ENCODE measurements at places on chromosomes 2 and 18.

GRCh38 chr2:219511547-219512325 lies 2.5 kb upstream of the ASIC4 start:
- DNase-seq: no peak

GRCh38 chr2:138293045-138293444 lies 208.5 kb upstream of the SPOPL start:
- DNase-seq: no peak

DNA sequence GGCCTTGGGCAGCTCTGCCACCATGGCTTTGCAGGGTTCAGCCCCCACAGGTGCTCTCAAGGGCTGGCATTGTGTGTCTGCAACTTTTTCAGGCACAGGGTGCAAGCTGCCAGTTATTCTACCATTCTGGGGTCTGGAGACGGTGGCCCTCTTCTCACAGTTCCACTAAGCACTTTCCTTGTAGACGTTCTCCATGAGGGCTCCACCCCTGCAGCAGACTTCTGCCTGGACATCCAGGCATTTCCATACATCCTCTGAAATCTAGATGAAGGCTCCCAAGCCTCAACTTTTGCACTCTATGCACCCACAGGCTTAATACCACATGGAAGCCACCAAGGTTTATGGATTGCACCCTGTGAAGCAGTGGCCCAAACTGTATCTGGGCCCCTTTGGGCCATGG lies 91.0 kb upstream of the RND3 start:
- no peak for DNase-seq

- DNase-seq: no peak
Observed at GRCh38 chr2:26845021-26845420, 2.9 kb upstream of the DPYSL5 start.

GRCh38 chr2:2683606-2684224 lies 352.6 kb upstream of the MYT1L start:
- DNase-seq: no peak

DNA sequence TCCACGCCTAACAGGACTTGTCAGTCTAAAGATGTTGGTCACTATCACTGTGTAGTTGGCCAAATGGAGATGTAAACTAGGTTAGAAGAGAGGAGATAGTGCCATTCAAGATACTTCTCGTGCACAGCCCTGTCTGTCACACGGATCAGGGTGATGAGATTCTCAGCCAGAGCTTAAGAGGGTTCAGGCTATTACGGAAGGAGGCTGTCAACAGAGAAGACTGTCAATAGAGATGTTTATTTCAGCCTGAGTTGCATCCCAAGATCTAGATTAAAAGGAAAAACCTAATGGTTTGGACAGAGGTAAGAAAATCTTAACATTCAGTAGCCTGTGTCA lies 83.4 kb downstream of the AAK1 start:
- DNase-seq: no peak

DNA sequence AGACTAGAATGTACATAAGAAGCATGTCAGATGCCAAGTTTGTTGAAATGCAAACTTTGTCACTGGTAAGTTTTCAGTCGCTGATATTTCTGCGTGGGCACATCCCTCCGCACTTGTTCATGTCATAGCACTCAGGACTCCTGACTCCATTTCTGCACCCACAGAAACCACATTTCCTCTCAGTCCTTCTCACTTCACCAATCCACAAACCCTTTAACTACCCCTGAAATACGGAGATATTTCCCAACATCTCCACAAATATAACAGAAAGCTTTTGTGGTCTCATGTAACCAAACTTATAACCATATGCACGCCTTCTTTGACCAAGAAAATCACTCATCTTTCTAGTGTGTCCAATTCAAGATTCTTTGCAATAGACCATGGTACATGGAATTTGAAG lies 276.9 kb upstream of the ERBB4 start:
- no peak for DNase-seq

DNA sequence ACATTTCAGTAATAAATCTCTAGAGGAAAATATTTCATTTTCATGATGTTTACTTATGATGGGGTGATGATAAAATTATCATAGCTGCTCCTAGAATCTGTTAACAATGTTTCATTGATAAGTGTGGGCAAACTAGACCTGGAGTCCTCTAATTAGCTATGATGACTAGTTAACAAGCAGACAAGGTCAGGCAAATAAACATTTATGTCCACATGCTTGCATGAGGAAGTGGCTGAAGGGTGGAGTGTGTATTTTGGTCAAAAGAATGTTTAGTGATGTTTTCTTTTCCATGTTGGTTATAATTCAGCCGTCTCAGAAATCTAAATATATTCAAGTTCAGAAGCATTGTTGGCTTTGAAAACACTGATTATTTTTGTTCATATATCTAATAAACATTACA lies 99.9 kb upstream of the FN1 start:
- no peak for DNase-seq

GRCh38 chr2:138744713-138745112 lies 35.5 kb downstream of the NXPH2 start:
- DNase-seq: peak; percentile 3

DNA sequence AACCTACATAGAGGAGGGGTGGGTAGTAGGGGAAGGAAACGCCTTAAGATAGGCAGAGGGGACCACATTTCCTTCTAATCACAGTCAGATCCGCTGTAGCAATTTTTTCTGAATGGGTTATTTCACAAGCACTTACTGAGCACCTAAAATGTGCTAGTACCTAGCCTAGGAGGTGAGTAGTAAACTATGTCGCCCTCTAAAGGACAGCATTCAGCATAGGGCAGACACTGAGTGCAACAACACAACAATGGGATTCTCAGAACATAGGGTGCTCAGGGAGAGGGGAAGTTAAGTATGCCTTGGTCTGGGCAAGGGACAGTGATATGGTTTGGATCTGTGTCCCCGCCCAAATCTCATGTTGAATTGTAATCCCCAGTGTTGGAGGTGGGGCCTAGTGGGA lies 166.1 kb upstream of the RAB6C start:
- DNase-seq: no peak

Measured in right kidney (tissue), 9 donors.